Chondrocyte (in vitro differentiated cells): ENCODE measurements at places on chromosomes 4 and X. TPM values are rescaled to one million over a fixed set of nuclear protein-coding genes. Genes with fewer than 3 reads are reported as not detected.

- DNase-seq, result no peak
- peaks cover 7% of the 10 kb centered on the region for H3K4me1 ChIP-seq
- H3K27me3 ChIP-seq, result peaks cover 35% of the 10 kb centered on the region
- H3K36me3 ChIP-seq, result no peaks in the 10 kb centered on the region
- no peak overlapping the region for H3K4me3 ChIP-seq
Measured at GRCh38 chr4:73445383-73446335, 9.6 kb downstream of the AFP start.

- H3K27me3 ChIP-seq, result no peaks in the 10 kb centered on the region
- H3K27ac ChIP-seq, result no peak overlapping the region
- no peak for DNase-seq
- H3K4me3 ChIP-seq, result no peak overlapping the region
Measured at GRCh38 chr4:3346146-3346545, 53.3 kb downstream of the RGS12 start.

- H3K36me3 ChIP-seq, result peaks cover 20% of the 10 kb centered on the region
- H3K4me3 ChIP-seq, result no peak overlapping the region
- no peaks in the 10 kb centered on the region for H3K27me3 ChIP-seq
- no peak for DNase-seq
- H3K27ac ChIP-seq, result no peak overlapping the region
- H3K4me1 ChIP-seq, result no peaks in the 10 kb centered on the region
Measured at GRCh38 chr4:148126825-148127224, 315.4 kb downstream of the NR3C2 start.

The CASP6 gene
- total RNA-seq, result 16.3 to 19.1 TPM (median 16.7 TPM) in 3 replicates

GRCh38 chrX:9730752-9731151, 34.9 kb downstream of the GPR143 start:
- H3K4me3 ChIP-seq, result no peak overlapping the region
- H3K27ac ChIP-seq, result no peak overlapping the region
- no peak for DNase-seq
- peaks cover 13% of the 10 kb centered on the region for H3K4me1 ChIP-seq

- DNase-seq, result no peak
- no peak overlapping the region for H3K4me3 ChIP-seq
- peaks cover 26% of the 10 kb centered on the region for H3K4me1 ChIP-seq
- no peaks in the 10 kb centered on the region for H3K27me3 ChIP-seq
Measured at GRCh38 chrX:39854772-39855747, 242.7 kb downstream of the BCOR start.

The WDR17 gene
- total RNA-seq, result 0.31 to 0.85 TPM (median 0.50 TPM) in 3 replicates

GRCh38 chr4:159002950-159003349, 99.9 kb upstream of the RAPGEF2 start:
- peaks cover 12% of the 10 kb centered on the region for H3K4me1 ChIP-seq
- H3K4me3 ChIP-seq, result no peak overlapping the region
- H3K27ac ChIP-seq, result no peak overlapping the region
- no peak for DNase-seq
- no peaks in the 10 kb centered on the region for H3K27me3 ChIP-seq

GRCh38 chr4:3436798-3437581, 4.8 kb upstream of the HGFAC start:
- no peak overlapping the region for H3K4me3 ChIP-seq
- peaks cover 6% of the 10 kb centered on the region for H3K4me1 ChIP-seq
- H3K27me3 ChIP-seq, result no peaks in the 10 kb centered on the region
- DNase-seq, result no peak
- H3K36me3 ChIP-seq, result no peaks in the 10 kb centered on the region

The UTP14A gene
- total RNA-seq, result 13.9 to 17.0 TPM (median 14.2 TPM) in 3 replicates

- H3K36me3 ChIP-seq, result no peaks in the 10 kb centered on the region
- H3K4me3 ChIP-seq, result no peak overlapping the region
- DNase-seq, result no peak
- peaks cover 10% of the 10 kb centered on the region for H3K27me3 ChIP-seq
Measured at GRCh38 chr4:97720869-97721432, 422.3 kb downstream of the STPG2 start.

- no peak for DNase-seq
- peak overlapping the region; percentile 70 for H3K4me3 ChIP-seq
- peaks cover 30% of the 10 kb centered on the region for H3K4me1 ChIP-seq
Measured at GRCh38 chrX:2497961-2498780, 2.6 kb downstream of the DHRSX start.

The CCDC158 gene
- total RNA-seq, result not detected in 3 replicates

GRCh38 chr4:26351685-26352084, 30.9 kb downstream of the RBPJ start:
- no peaks in the 10 kb centered on the region for H3K27me3 ChIP-seq
- H3K36me3 ChIP-seq, result no peaks in the 10 kb centered on the region
- no peak overlapping the region for H3K27ac ChIP-seq
- no peak overlapping the region for H3K4me3 ChIP-seq
